ENCODE measurements at places on chromosomes 11 and 22.

DNA sequence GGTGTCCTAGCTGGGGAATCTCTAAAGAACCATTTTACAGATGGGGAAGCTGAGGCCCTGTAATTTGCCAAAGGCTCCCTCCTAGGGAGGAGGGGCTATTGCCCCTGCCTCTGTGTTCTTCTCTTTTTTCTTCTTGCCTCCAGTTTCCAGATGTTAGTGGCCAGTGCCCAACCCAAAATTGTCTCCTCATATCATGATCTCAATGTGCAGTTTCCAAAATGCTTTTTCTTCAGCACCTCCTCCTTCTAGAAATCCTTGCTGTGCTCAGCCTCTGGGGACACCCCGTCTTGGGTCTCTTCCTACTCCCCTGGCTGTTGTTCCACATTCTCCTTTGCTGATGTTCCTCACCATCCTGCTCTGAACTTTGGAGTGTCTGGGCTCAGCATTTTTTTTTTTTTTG is 9.5 kb upstream of the CHRM1 start:
- no peak for DNase-seq

- no peak for DNase-seq
Observed at GRCh38 chr11:88308576-88308975, 29.0 kb downstream of the CTSC start.

DNA sequence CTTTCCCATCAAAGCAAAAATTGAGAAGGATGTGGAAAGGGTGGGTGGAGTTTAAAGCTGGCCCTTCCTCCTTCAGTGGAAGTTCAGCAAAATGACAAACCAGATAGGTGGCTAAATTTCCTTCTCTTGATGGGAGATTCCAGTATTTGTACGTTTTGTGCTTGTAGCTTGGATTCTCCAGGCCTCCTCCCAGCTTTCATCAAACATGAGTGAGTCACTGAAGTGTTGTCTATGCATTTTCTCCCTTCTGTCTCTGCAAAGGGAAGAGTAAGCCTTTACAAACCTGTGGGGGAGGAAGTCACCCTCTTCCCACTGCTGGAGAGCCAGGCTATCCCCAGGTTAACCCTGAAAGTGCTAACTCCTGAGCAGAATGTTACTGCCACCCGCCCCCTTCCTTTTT is 6.4 kb downstream of the MARK2 start:
- DNase-seq: no peak

DNA sequence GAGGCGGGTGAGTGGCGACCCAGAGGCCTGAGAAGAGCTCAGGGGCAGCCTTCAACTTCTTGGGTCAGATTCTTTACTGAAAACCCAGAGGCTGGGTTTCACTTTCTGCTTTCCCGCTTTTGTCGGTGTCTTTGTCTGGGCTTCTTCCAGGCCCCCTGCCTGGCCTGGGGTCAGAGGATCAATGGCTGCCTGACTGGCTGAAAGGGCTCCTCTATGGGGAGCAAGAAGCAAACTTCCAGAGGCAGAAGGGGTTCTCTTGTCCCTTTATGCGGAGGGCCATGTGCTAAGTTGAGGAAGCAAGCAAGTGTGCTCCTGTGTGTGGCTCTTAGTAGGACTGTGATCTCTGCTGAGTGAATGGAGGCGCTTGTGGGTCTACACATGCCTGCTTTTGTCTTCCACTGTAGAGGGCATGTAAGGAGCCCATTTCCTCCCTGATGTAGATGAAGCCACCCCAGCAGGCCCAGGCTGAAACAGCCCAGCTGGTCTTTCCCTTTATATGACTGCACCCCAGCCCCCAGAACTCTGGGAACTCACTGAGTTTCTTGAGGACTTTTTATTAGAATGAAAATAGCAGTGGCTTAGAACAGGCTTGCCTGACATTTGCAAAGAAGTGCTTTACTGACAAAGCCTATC is 1.0 kb upstream of the PKNOX2 start:
- DNase-seq: no peak
